ENCODE measurements at places on chromosomes 7 and 10.

GRCh38 chr10:15293862-15294842, 76.9 kb downstream of the FAM171A1 start:
- no peak for DNase-seq

GRCh38 chr7:79740076-79740475, 286.6 kb upstream of the MAGI2 start:
- no peak for DNase-seq

- DNase-seq = no peak
Observed at GRCh38 chr7:90717296-90718060, 121.4 kb downstream of the CDK14 start.

DNA sequence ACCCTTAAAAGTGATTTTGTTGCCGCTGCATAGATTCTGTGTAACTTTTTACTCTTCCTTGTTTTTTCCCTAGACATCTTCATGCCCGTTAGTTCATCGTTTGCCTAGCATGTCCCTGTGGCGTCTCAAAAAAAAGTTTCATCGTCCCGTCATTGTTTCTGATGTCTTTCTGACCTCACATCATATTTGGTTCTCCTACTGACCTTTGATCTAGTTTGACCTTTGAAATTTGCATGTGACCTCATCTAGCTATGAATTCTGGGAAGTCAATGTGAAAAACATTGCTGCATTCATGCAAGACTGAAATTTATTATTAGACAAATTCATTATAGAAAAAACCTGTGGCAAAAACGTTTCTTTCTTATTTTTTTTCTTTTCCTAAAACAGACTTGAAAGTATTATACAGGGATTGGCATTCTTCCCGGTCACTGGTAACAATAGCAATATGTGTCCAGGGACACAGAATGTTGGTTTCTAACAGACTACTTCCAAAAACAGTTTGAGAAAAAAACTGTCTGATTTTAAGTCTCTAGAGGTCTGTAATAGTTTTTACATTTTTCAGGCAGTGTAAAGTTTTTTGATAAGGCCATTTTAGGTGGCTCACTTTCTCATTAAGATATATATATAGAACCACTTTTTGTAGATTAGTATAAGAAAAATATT, 280.9 kb downstream of the USP6NL start:
- no peak for DNase-seq

- no peak for DNase-seq
Observed at GRCh38 chr10:82628373-82628772, 753.4 kb downstream of the NRG3 start.

- no peak for DNase-seq
Observed at GRCh38 chr10:77686650-77687417, 49.2 kb upstream of the KCNMA1 start.

GRCh38 chr7:24972991-24973390, 7.0 kb downstream of the OSBPL3 start:
- DNase-seq = no peak

DNA sequence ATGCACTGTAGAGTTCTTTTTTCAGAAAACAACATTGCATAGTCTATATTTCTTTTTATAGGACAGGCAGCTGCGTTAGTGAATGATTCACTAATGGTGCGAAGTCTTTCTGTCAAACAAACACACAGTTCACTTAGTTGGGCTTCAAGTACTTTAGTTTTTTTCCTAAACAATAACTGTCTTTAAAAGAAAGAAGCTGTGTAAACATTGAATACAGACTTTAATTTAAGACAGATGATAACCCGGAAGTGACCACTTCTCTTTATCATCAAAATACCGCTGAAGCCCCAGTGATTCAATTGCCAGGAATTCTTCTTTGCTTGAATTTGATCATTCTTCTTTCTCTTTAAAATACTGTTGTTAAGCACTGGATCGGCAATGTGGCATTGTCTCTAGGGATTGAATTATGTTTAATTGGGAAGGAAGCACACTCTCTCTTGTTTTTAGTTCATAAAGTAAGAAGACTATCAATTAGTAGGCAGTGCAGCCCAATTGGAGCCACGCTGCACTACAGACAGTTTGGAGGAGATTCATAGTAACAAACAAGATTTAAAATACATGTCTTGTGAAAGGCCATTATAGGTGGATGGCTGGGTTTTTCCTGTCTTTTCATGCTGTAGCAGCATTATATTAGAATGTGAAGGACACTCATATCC, 30.4 kb downstream of the CNTNAP2 start:
- DNase-seq = no peak

GRCh38 chr10:122323941-122324675, 50.4 kb upstream of the PLEKHA1 start:
- DNase-seq = no peak

DNA sequence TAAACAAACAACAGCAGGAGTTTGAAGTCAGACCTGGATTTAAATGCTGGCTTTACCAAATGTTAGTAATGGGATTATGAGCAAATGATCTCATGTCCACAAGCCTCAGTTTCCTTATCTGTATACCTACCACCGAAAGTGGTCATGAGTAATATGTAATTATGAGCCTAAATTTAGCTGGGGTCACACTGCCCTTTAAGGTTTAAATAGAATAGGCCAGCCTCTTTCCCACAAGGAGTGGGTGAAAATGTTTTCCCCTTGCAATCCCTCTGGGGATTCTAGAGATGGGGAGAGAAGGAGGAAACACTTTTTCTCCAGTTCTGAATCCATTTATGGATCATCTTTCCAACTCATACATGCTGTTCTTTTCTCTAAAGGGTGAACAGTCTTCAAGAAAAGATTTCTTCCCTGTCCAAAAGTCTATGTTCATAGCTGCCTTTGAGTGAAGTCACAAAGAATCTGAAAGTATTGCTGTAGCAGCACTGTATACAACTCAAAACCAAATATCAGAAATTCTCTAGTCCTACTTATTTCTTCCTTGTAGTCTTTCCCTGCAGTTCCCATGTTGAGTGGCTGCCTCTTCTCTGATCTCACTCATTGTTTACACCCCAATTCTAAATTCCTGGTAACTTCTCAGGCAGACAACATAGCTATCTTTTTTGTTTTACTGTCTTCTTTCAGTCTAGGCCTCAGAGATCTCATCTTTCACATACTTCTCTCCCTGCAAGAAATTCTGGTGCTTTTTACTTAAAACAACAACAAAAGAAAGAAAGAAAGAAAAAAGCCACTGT, 7.4 kb upstream of the TSPAN12 start:
- DNase-seq = no peak

GRCh38 chr10:63798599-63799498, 277.6 kb downstream of the REEP3 start:
- DNase-seq = no peak

DNA sequence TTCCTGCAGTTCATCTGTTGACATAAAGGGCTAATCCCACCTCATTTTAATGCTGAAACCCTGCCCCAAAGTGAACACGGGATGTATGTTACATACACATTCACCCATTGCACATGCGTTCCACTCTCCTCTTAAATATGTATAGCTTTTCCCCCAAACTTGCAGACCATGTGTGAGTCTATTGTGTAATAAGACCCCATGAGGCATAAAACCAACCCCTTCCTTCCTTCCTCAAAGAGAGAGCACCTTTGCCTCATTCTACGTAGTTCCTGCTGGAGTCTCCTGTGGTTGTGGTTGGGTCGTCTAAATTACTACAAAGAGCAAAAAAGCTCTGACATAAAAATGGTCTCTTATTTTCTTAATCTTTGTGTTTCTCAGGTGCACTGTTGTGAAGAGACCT, 345.7 kb upstream of the KLF6 start:
- DNase-seq = no peak

GRCh38 chr7:6367701-6368211, 80.0 kb downstream of the DAGLB start:
- no peak for DNase-seq

GRCh38 chr7:123410273-123410904, 124.0 kb downstream of the IQUB start:
- DNase-seq = no peak

DNA sequence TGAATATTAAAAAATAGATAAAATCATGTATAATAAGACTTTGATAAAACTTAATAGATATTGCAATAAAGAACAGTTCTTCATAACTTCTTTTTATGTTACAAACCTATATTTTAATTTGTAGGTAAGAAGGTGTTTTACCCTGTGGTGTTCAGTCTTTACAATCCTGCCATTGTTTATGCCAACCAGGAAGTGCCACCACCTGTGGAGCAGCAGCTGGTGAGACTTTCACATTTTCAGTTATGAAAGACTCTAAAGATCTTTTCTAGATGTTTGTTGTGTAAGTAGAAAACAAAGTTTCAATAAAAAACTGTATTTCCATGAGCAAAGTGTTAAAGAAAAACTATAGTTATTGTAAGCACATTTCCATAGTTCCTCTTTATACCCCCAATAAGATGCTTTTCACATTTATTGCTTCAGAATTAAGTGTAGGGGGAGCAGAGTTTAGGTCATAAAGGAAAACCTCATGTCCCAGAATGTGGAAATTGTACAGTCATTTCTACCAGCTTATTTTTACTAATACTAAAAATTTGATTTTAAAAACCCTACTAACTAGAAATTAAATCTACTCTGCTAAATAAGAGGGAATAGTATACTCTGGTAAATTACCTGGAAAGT, 28.7 kb downstream of the CSGALNACT2 start:
- no peak for DNase-seq

DNA sequence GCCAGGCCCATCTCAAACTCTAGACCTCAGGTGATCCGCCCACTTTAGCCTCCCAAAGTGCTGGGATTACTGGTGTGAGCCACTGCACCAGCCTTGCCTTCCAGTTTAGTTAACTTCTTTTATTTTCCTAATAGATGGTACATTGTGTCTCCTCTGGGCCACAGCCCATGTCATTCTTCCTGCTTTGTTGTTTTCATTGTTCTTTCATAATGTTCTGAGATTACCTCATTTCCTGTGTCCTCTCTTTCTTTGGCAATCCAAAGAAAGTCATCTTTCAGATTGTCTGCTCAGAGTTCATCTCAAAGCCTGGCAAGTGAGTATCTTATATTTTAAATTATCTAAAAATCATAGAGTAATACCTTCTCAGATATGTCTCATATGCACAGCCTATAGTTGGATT, at the start of gene OLAH:
Gene OLAH, plus strand, starts transcription at position 270 of the 400 bp plus-strand sequence. CDS start 3,346 bp downstream, outside the sequence.
- no peak for DNase-seq

- DNase-seq = no peak
Observed at GRCh38 chr10:46525177-46525823, 31.2 kb downstream of the GPRIN2 start.

- DNase-seq = no peak
Observed at GRCh38 chr7:157219154-157219553, 80.4 kb downstream of the UBE3C start.

DNA sequence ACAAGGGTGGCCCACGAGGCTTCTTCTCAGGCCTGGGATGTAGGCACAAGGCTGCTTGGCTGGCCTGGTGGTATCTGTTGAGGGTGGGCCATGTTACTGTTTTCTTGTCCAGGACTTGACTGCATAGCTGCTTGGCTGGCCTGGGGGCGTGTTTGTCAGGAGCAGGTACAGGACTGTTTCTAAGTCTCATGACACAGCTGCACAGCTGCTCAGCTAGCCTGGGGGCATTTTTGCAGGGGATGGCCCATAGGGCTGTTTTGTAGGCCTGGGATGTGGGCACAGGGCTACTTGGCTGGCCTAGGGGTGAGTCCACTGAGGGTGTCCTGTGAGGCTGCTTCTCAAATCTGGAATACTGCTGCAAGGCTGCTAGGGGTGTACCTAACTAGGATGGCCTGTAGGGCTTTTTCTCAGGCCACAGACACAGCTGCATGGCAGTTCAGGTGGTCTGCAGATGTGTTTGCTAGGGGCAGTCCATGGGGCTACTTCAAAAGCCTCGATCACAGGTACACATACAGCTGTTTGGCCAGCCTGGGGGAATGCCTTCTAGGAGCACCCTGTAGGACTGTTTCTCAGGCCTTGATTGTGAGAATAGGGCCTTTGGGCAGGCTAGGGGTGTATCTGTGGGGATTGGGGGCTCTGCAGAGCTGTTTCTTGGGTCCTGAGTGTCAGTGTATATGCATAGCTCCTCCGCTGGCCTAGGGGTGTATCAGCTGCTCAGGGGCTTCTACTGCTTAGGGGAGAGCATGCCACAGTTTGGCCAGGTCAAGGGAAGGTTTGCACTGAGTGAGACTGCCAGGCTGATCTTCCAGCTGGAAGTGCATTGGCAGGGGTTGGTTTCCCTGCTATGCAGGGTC, 26.6 kb upstream of the PLA2G12B start:
- DNase-seq = no peak

- DNase-seq = no peak
Observed at GRCh38 chr10:99540657-99541531, 8.2 kb downstream of the NKX2-3 start.

DNA sequence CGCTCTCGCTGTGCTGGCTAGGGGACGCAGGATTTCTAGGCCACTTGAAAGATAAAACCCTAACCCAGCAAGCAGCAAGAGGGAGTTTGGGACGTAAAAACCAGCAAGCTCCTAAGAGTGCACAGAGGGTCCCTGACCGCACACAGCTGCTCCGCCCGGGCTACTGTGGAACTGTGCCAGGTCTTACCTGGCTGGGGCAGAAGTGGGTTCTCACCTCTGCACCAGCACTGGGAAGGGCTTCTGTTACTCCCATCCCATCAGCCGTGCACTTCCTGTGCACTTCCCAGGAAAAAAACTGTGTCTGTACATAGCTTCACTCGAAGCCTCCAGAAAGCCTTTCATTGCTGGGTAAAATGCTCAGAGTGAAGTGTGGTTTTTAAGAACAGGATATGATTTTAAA, 45.9 kb upstream of the PTF1A start:
- DNase-seq = no peak

GRCh38 chr7:19567011-19567410, 141.8 kb downstream of the POLR1F start:
- no peak for DNase-seq

DNA sequence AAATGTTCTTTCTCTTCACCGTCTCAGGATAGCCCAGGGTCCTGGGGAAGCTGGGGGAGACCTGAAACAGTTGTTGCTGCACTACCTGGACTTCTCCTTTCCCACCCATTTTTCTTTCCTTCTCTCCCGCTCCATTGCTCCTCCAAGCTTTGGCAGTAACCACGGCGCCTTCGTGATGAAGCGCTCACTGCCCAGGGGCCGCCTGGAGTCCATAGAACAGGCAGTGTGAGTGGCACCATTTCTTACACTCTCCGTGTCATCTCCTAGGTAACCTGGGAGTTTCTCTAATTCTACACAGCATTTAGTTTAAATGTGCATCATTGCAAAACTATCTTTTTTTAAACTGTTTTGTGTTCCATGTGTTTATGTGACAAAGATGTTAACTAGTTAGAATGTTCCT, 40.3 kb upstream of the BHLHA15 start:
- no peak for DNase-seq
